ENCODE measurements at places on chromosomes 11 and 22. TPM values are rescaled to one million over a fixed set of nuclear protein-coding genes. Genes with fewer than 3 reads are reported as not detected.

The APOA5 gene
- not detected for total RNA-seq

The MCHR1 gene
- 0.94 TPM for total RNA-seq

The DRG1 gene
- 101 TPM for total RNA-seq

The SCUBE1 gene
- not detected for total RNA-seq

The IGLL5 gene
- total RNA-seq: not detected

The BBOX1 gene
- total RNA-seq: not detected

The DMC1 gene
- 0.52 TPM for total RNA-seq

The FGF3 gene
- not detected for total RNA-seq

The FAM118A gene
- total RNA-seq: 12.7 TPM

The FOLH1 gene
- total RNA-seq: not detected

The OR51B5 gene
- total RNA-seq: 0.21 TPM

The SUSD2 gene
- total RNA-seq: 0.13 TPM

The C22orf42 gene
- total RNA-seq: not detected

The TTC36 gene
- total RNA-seq: 3.8 TPM

The OSM gene
- not detected for total RNA-seq

The CALCA gene
- not detected for total RNA-seq

The C11orf21 gene
- total RNA-seq: not detected

The MUC5B gene
- not detected for total RNA-seq

All from myocyte (in vitro differentiated cells).